ENCODE measurements at places on chromosomes 2 and 18. TPM values are rescaled to one million over a fixed set of nuclear protein-coding genes. Genes with fewer than 3 reads are reported as not detected.

The BZW1 gene
- total RNA-seq, result 276 TPM

The LDAH gene
- total RNA-seq, result 26.8 TPM

The AQP4 gene
- total RNA-seq, result not detected

The IKZF2 gene
- 2.6 TPM for total RNA-seq

The PRSS56 gene
- not detected for total RNA-seq

The PASK gene
- total RNA-seq, result 99.6 TPM

The IER3IP1 gene
- 13.2 TPM for total RNA-seq

All from T-helper 1 cell treated with Interleukin-12 subunit alpha and Interleukin-12 subunit beta and Interleukin-4 antibody, amounts not matched to agents 30 ng/mL and 1 ng/mL, for 36 hours (primary cell).